Activated CD8-positive, alpha-beta memory T cell treated with anti-CD3 and anti-CD28 coated beads, Interleukin-2, amount 10 ng/mL, durations not matched to agents 7 days and 5 days (primary cell): ENCODE measurements at places on chromosomes 6 and 20. TPM values are rescaled to one million over a fixed set of nuclear protein-coding genes. Genes with fewer than 3 reads are reported as not detected.

SPAG4 gene
- 5.2 TPM for total RNA-seq

SLC32A1 gene
- total RNA-seq = not detected

ATP9A gene
- total RNA-seq = 2.4 TPM

LAMP5 gene
- not detected for total RNA-seq

AKIRIN2 gene
- total RNA-seq = 64.4 TPM

C2 gene
- total RNA-seq = 0.80 TPM

GRCh38 chr20:6768228-6769140 lies 998 bp downstream of the BMP2 start:
- no peak overlapping the region for H3K27ac ChIP-seq
- no peaks in the 10 kb centered on the region for H3K36me3 ChIP-seq
- no peak overlapping the region for H3K4me3 ChIP-seq
- H3K4me1 ChIP-seq = peaks cover 2% of the 10 kb centered on the region

GRCh38 chr6:170160031-170160627 lies 130.7 kb downstream of the DLL1 start:
- no peaks in the 10 kb centered on the region for H3K36me3 ChIP-seq
- DNase-seq = no peak
- H3K4me1 ChIP-seq = no peaks in the 10 kb centered on the region
- H3K27ac ChIP-seq = no peak overlapping the region
- H3K27me3 ChIP-seq = no peaks in the 10 kb centered on the region

- H3K4me1 ChIP-seq = peaks cover 2% of the 10 kb centered on the region
- H3K27me3 ChIP-seq = peaks cover 35% of the 10 kb centered on the region
- H3K27ac ChIP-seq = no peak overlapping the region
- DNase-seq = no peak
- H3K4me3 ChIP-seq = no peak overlapping the region
Measured at GRCh38 chr20:1254254-1254653, 11.8 kb upstream of the SNPH start.

DNA sequence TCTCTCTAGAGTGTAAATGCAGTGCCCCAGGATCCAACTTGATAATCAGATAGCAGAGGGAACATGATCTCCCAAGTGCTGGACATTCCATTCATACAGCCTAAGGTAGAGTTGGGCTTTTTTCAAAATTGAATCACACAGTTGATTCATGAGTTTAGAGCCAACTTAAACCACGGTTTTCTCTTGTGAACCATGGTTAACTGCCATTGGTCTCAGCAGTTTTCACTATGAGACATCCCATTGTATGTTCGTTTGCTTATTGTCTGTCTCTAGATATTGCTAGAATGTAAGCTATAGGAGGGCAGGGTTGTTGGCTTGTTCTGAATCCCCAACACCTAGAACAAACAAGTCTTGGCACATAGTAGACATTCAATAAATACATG lies 37.2 kb upstream of the TAF8 start:
- peaks cover 20% of the 10 kb centered on the region for H3K36me3 ChIP-seq
- H3K27ac ChIP-seq = peak overlapping the region; percentile 72
- H3K4me1 ChIP-seq = peaks cover 75% of the 10 kb centered on the region
- no peak overlapping the region for H3K4me3 ChIP-seq
- no peaks in the 10 kb centered on the region for H3K27me3 ChIP-seq
- DNase-seq = no peak

- H3K4me3 ChIP-seq = no peak overlapping the region
- no peaks in the 10 kb centered on the region for H3K4me1 ChIP-seq
- no peak for DNase-seq
- H3K27ac ChIP-seq = no peak overlapping the region
- no peaks in the 10 kb centered on the region for H3K27me3 ChIP-seq
- H3K36me3 ChIP-seq = no peaks in the 10 kb centered on the region
Measured at GRCh38 chr6:51678905-51679620, 408.4 kb downstream of the PKHD1 start.

DNA sequence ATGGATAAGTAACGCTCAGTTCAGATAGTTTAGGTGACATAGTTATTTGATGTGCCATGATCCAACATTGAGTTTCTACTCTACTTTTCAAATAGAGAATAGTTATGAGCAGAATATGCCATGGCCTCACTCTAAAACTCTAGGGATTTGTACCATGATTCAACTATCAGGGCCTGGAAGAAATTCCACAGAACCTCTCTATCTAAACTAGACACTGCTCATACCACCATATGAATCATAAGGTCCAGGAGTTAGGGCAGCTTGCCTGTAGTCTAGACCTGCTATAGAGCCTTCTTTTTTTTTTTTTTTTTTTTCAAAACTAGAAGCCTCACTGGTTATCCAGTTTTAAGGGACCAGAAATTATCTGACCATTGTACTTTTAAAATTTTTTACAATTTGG lies 571.8 kb upstream of the IMPG1 start:
- no peaks in the 10 kb centered on the region for H3K27me3 ChIP-seq
- H3K4me3 ChIP-seq = no peak overlapping the region
- H3K36me3 ChIP-seq = no peaks in the 10 kb centered on the region
- H3K27ac ChIP-seq = no peak overlapping the region

DNA sequence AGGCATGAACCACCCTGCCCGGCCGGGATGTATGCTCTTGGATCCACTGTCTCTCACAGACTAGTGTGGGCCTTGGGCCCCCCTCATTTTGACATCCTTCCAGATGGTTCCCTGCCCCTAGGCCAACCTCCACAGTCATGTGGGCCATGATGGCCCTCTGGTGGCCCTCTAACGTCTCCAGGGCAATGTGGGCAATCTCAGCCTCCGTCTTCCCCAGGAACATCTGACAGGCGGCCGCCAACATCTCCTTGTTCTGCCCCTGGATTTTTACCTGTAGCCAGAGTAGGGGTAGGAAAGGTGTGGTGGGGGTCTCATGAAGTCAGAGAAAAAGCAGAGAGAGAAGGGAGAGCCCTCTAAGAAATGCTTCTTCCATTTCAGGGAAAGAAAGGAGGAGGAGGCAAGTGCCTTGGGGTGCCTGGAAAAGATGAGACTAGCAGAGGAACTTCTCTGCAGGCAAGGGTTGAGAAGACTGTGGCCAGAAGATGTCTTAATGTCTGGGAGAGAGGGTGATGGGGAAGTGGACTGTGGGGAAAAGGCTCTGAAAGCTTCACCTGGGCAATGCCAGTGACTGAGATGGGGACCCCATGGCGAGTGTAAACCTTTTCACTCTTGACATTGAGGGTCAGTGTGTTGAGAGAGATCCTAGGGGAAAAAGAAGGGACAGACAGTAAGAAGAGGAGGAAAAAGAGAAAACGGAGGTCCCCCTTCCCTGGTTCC lies 1.3 kb downstream of the FLOT1 start:
- H3K4me3 ChIP-seq = peak overlapping the region; percentile 95
- no peaks in the 10 kb centered on the region for H3K27me3 ChIP-seq
- H3K27ac ChIP-seq = peak overlapping the region; percentile 83
- H3K4me1 ChIP-seq = peaks cover 72% of the 10 kb centered on the region

DNA sequence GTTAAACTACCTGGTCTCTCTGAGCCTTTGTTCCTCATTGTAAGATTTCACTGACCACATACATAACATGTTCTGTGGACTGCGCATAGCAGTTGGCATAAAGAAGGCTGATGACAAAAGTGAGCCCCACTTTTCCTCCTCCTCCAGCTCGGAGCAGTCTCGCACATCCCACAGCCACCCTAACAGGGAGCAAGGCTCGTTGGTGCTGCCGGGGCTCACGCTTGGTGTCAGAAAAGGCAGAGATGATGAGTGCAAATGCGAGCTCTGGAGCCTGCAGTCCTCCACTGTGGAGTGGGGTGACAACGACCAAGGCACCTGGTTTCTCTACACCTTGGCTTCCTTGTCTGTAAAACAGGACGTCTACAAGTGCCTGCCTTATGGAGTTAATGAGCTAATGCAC lies 9.7 kb downstream of the TGM3 start:
- peaks cover 1% of the 10 kb centered on the region for H3K4me1 ChIP-seq
- H3K4me3 ChIP-seq = no peak overlapping the region
- peaks cover 6% of the 10 kb centered on the region for H3K27me3 ChIP-seq
- no peak overlapping the region for H3K27ac ChIP-seq
- H3K36me3 ChIP-seq = no peaks in the 10 kb centered on the region

DNA sequence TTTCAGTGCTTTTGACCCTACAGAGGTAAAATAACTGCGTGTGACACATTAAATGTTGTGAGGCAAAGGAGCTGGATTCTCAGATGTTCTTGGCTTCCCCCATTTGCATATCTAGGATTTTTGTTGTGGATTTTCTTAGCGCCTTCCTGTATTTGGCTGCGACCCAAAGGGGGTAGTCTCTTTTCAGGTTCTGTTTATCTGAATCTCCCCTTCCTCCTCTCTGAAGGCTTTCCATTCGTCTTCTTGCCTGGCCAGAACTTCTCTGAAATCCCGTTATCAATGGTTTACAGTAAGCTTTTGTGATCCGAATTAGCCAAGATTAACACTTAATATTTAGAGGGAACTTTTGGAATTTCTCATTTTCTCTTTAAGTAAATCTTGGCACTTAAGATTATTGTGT lies 60.8 kb downstream of the ADGRB3 start:
- no peaks in the 10 kb centered on the region for H3K27me3 ChIP-seq
- no peak for DNase-seq
- H3K4me1 ChIP-seq = no peaks in the 10 kb centered on the region
- no peak overlapping the region for H3K27ac ChIP-seq

- no peak for DNase-seq
- no peak overlapping the region for H3K27ac ChIP-seq
- H3K27me3 ChIP-seq = no peaks in the 10 kb centered on the region
- no peak overlapping the region for H3K4me3 ChIP-seq
Measured at GRCh38 chr20:20677186-20677585, 35.3 kb downstream of the RALGAPA2 start.

DNA sequence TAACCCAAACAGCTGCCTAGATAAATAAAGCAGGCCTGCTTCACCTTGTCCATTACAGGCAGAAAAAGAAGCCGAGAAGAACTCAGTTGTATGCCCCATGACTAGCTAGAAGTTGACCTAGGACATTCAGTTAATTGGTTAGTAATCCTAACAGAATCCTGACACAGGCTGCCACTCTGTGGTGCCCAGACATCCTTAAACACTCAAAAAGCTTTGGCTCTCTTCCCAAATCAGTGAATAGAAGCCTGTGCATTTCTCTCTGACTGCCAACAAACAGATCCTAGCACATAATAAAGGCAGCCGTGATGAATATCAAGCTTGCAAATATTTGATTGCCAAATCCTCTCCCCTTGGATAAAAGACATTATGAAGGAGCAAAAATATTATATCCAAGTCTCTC lies 519.1 kb upstream of the EYS start:
- no peaks in the 10 kb centered on the region for H3K27me3 ChIP-seq
- H3K27ac ChIP-seq = no peak overlapping the region
- H3K4me1 ChIP-seq = no peaks in the 10 kb centered on the region
- DNase-seq = no peak
- H3K4me3 ChIP-seq = no peak overlapping the region
- H3K36me3 ChIP-seq = no peaks in the 10 kb centered on the region

GRCh38 chr20:17646961-17647301 lies 35.1 kb downstream of the RRBP1 start:
- H3K27ac ChIP-seq = no peak overlapping the region
- no peak for DNase-seq
- peaks cover 16% of the 10 kb centered on the region for H3K4me1 ChIP-seq
- H3K4me3 ChIP-seq = no peak overlapping the region
- no peaks in the 10 kb centered on the region for H3K27me3 ChIP-seq

- H3K36me3 ChIP-seq = no peaks in the 10 kb centered on the region
- no peak for DNase-seq
- no peaks in the 10 kb centered on the region for H3K4me1 ChIP-seq
- no peaks in the 10 kb centered on the region for H3K27me3 ChIP-seq
- no peak overlapping the region for H3K27ac ChIP-seq
- no peak overlapping the region for H3K4me3 ChIP-seq
Measured at GRCh38 chr6:49366539-49366938, 96.5 kb downstream of the MMUT start.
